ENCODE measurements at places on chromosomes 11 and 22. TPM values are rescaled to one million over a fixed set of nuclear protein-coding genes. Genes with fewer than 3 reads are reported as not detected.

DNA sequence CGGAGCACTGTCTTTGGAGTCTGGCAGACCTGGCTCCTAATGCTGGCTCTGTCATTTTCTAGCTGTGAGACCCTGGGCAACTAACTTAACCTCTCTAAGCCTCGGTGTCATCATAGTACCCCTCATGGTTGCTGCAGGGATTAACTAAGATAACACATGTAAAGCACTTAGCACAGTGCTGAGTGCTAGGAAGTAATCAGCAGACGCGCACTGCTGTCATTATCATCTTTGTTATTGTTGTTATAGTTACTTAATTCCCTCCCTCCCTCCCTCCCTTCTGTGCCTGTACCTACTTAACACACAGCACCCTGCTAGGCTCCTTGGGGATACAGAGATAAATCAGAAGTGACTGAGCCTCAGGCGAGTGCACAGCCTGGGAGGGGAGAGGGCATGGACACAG is 104.7 kb upstream of the PITPNB start:
- no peak for DNase-seq
- peaks cover 7% of the 10 kb centered on the region for H3K4me1 ChIP-seq
- no peaks in the 10 kb centered on the region for H3K27me3 ChIP-seq
- H3K4me3 ChIP-seq, result no peak overlapping the region
- no peak overlapping the region for H3K27ac ChIP-seq

DNA sequence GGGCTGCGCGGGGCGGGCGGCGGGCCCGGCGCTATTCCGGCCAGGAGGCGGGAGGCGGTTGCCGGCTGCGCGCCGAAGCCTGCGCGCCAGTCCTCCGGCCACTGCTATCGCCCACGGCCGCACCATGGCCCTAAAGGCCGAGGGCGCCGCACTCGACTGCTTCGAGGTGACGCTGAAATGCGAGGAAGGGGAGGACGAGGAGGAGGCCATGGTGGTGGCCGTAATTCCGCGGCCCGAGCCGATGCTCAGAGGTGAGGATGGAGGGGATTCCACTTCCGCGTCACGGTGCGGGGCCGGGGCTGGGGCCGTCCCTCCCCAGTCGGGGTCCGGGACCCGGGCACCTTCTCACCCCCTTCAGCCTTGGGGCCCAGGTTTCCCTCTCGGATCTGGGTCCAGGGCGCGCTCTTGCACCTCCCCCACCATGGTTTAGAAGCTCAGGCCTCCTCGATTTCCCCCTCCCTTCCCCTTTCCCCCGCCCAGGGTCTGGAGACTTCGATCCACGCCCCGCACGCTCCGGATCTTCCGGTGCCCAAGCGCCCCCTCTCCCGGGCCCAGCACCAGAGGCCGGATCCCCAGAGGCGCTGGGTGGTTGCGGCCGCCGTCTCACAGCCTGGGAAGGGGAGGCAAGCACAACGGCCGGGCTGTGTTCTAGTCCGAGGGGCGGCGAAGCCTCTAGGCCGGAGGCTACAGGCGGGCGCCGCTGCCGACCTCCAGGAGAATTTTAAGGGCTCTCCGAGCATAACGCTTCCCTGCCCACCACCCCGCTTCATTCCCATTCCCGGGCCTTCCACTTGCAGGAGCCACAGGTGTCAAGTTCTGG is 517 bp downstream of the SPINDOC start:
- H3K27ac ChIP-seq, result peak overlapping the region; percentile 68
- peak; percentile 68 for DNase-seq
- H3K36me3 ChIP-seq, result peaks cover 13% of the 10 kb centered on the region
- H3K4me3 ChIP-seq, result peak overlapping the region; percentile 92
- H3K27me3 ChIP-seq, result no peaks in the 10 kb centered on the region

DNA sequence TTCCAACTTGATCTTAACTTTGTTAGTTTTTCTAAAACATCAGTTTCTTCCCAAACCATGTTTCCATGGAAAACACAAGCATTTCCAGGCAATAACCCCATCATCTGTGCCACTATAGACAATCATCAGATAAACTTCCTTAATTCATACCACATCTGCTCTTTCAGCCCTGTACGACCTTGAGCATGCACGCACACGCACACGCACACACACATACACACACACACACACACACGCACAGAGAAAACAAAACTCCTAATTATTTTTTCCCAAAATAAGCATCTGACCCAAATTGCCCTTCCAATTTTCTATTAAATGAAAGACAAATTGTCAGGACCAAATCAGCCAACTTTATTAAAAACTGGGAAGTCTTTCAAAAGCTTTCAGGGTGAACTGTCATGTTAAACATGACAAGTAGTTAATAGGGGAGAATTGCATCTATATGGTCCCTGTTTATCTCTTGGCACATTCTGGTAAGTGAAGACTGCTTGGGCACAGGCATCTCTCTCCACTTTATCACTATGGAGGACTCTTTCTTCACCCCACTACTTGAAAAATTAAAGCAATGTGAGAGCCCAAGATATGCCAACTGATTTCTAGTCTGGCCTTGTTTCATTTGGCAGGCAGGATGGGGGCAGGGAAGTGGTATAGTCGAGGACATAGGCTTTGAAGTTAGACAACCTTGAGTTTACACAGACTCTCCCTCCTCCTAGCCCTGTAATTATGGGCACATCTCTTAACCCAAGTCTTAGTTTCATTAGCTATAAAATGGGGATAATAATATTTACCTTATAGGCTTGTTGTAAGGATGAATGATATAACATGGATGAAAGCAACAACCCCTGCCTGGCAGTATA is 15.1 kb downstream of the ADM start:
- H3K36me3 ChIP-seq, result no peaks in the 10 kb centered on the region
- no peak overlapping the region for H3K27ac ChIP-seq
- H3K27me3 ChIP-seq, result no peaks in the 10 kb centered on the region
- no peak overlapping the region for H3K4me3 ChIP-seq
- no peak for DNase-seq

DNA sequence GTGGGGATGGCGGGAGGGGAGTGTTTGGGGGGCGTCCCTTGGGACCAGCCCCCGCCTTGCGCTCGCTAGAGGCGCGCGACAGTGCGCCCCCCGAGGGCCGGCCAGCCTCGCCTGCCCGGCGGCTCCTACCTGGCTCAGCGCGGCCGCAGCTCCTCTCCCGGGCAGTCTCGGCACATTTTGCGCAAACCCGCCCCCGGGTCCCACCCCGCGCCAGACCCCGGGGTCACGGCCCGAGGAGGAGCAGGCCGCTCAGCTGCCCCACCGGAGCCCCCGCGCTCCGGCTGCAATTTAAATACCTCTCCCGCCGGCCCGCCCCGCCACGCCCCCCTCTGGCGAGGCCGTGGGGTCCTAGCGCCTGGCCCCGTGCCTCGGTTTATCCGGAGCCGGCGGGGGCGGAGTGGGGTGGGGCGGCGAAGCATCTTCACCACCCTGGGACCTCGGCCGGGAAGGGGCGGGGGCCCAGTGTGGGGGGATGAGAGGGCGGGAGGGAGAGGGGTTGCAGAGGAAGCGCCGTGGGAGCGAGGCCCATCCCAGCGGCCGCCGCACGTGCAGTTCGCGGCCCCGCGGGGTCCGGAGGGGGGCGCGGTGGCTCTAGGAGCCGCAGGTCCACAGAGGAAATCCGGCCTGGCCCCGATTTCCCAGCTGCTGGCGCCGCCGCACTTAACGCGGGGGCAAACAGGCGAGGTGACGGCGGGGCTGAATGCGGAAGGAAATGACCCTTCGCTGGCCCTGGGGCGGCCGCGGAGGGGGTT is at the start of gene LRRC32:
TSS of gene LRRC32 (minus strand) at position 263 of the 752 bp plus-strand sequence. CDS start 4,793 bp downstream, outside the sequence.
- no peak for DNase-seq
- peaks cover 4% of the 10 kb centered on the region for H3K4me1 ChIP-seq
- peak within 1 kb of the TSS; percentile 63 for H3K27ac ChIP-seq
- peaks cover 4% of the 10 kb centered on the region for H3K27me3 ChIP-seq
- H3K36me3 ChIP-seq, result no peaks in the 10 kb centered on the region

- H3K27me3 ChIP-seq, result no peaks in the 10 kb centered on the region
- peaks cover 14% of the 10 kb centered on the region for H3K36me3 ChIP-seq
- H3K4me1 ChIP-seq, result peaks cover 8% of the 10 kb centered on the region
- DNase-seq, result peak; percentile 80
These were observed 2.7 kb downstream of the NEAT1 start for GRCh38 chr11:65425105-65425970.

GRCh38 chr11:112467721-112468120 is 207.1 kb upstream of the PLET1 start:
- H3K4me1 ChIP-seq, result no peaks in the 10 kb centered on the region
- DNase-seq, result no peak
- no peaks in the 10 kb centered on the region for H3K27me3 ChIP-seq
- H3K36me3 ChIP-seq, result no peaks in the 10 kb centered on the region
- H3K27ac ChIP-seq, result no peak overlapping the region

GRCh38 chr11:57885298-57886050 is 123.9 kb downstream of the CTNND1 start:
- no peak overlapping the region for H3K27ac ChIP-seq
- H3K27me3 ChIP-seq, result no peaks in the 10 kb centered on the region
- no peaks in the 10 kb centered on the region for H3K36me3 ChIP-seq
- no peak overlapping the region for H3K4me3 ChIP-seq
- peak; percentile 24 for DNase-seq
- H3K4me1 ChIP-seq, result no peaks in the 10 kb centered on the region

GRCh38 chr11:120235024-120235628 is 4.8 kb upstream of the POU2F3 start:
- peaks cover 20% of the 10 kb centered on the region for H3K27me3 ChIP-seq
- DNase-seq, result peak; percentile 47
- no peak overlapping the region for H3K4me3 ChIP-seq
- no peak overlapping the region for H3K27ac ChIP-seq
- H3K4me1 ChIP-seq, result no peaks in the 10 kb centered on the region
- H3K36me3 ChIP-seq, result no peaks in the 10 kb centered on the region

DNA sequence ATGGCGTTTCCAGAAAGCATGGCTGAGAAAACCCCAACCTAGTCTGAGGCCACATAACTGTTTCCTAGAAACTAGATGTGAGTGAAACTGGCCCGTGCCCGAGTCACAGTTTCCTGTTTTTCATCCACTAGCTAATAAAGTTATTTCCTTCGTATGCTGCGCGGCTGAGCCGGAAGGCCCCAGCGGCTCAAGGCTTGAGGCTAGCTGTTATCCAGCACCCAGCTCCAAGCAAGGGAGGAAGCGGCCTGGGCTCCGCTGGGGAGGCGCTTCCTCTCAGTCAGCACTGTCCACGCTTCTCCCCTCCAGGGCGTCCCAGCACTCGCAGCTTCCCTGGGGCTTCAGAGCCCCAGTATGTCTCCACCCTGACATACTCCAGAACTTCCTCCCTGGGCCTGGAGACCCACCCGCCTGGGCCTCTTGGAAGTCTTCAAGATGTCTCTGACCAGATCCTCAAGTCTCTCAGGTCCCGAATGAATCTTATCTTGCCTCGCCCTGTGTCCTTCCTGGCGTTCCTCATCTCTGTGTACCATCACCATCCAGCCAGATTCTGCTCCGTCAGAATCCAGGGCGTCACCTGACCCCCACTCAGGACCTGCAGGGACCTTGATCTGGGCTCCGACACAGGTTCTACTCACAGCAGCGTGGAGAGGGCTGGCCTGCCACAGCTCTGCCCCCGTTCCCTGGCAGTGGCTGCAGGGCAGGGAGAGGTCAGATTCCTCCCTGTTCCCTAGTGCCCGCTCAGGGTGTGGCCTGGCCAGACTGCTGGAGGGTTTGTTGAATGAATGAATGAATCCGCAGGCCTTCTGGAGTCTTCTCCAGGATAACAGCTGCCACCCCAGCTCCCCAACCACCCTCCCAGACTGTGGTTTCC is 81.9 kb downstream of the LRRC32 start:
- H3K4me1 ChIP-seq, result no peaks in the 10 kb centered on the region
- H3K27ac ChIP-seq, result no peak overlapping the region
- no peaks in the 10 kb centered on the region for H3K36me3 ChIP-seq
- H3K4me3 ChIP-seq, result no peak overlapping the region
- peaks cover 2% of the 10 kb centered on the region for H3K27me3 ChIP-seq

Gene SLC25A17
- 12.9 TPM for total RNA-seq

DNA sequence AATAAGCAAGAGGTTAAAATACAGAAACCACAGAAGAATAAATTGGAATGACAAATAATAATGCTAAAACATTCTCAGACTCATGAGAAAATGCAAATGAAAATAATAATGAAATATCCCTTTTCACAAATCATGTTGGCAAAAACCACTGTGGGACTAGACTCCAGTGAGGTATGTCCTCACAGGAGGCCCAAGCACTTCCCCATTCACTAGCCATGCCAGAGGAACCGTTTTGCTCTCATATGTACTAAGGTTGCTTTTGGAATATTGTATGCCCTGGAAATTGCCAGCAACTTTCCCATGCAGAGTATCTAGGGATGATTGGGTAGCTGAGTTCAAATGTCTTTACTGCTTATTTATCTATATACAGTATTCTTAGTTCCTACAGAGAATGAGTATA is 106.2 kb upstream of the CHORDC1 start:
- no peak overlapping the region for H3K4me3 ChIP-seq
- H3K27ac ChIP-seq, result no peak overlapping the region
- no peaks in the 10 kb centered on the region for H3K27me3 ChIP-seq

DNA sequence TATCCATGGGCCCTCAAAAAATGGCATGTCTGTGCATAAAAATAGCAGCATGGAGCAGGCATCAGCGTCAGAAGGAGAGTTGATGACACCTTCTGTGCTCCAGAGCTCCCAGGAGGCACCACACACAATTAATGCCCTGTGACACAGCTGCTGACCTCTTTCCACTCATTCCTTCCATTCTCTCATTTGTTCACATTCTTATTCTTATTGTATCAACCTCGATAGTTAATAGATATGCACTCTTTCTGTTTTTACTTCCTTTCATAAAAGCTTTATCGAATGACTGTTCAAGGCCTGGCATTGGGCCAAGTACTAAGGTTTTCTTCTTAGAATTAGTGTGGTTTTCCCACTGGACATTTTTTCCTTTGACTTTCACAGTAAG is 266.0 kb upstream of the MTNR1B start:
- no peak for DNase-seq
- H3K4me1 ChIP-seq, result peaks cover 2% of the 10 kb centered on the region
- no peak overlapping the region for H3K27ac ChIP-seq
- H3K4me3 ChIP-seq, result no peak overlapping the region
- no peaks in the 10 kb centered on the region for H3K27me3 ChIP-seq

GRCh38 chr22:49091917-49092545 is 735.6 kb downstream of the BRD1 start:
- no peaks in the 10 kb centered on the region for H3K36me3 ChIP-seq
- H3K4me1 ChIP-seq, result no peaks in the 10 kb centered on the region
- no peak overlapping the region for H3K4me3 ChIP-seq
- H3K27ac ChIP-seq, result no peak overlapping the region
- no peaks in the 10 kb centered on the region for H3K27me3 ChIP-seq

GRCh38 chr11:78072455-78072854 is 7.2 kb downstream of the NDUFC2 start:
- peaks cover 6% of the 10 kb centered on the region for H3K36me3 ChIP-seq
- no peak for DNase-seq
- no peak overlapping the region for H3K27ac ChIP-seq
- no peaks in the 10 kb centered on the region for H3K27me3 ChIP-seq

DNA sequence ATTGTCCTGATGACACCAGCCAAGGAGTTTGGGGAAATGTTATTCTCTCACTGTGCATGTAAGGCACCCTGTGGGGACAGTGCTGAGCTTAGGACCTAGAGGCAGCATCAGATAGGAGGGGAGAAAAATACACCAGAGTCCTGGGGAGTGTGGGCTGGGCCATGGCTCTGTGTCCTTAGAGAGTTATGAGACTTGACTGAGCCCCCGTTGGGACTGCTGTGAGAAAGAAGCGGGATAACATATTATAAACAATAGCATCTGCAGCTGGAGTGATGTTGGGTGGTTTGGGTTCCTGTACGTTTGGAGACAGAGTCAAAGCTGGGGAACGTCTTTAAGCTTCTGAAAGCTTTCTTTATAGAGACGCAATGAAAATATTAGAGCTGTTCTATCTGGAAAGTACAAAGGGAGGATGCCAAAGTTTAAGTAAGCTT is 90.9 kb upstream of the CRTAM start:
- peak overlapping the region; percentile 37 for H3K27ac ChIP-seq
- H3K36me3 ChIP-seq, result no peaks in the 10 kb centered on the region
- no peaks in the 10 kb centered on the region for H3K27me3 ChIP-seq

GRCh38 chr11:20438637-20439036 is 51.1 kb downstream of the PRMT3 start:
- DNase-seq, result no peak
- H3K27me3 ChIP-seq, result no peaks in the 10 kb centered on the region
- H3K4me3 ChIP-seq, result no peak overlapping the region
- no peak overlapping the region for H3K27ac ChIP-seq
- H3K4me1 ChIP-seq, result no peaks in the 10 kb centered on the region

Measured in fibroblast of lung (primary cell).